Calu3 (cell line): ENCODE measurements at places on chromosomes 3 and 15. TPM values are rescaled to one million over a fixed set of nuclear protein-coding genes. Genes with fewer than 3 reads are reported as not detected.
A peak's percentile ranks its signal among the peaks of the same experiment; 100 is the strongest.

The MORC1 gene
- total RNA-seq: not detected in 2 replicates

- H3K27me3 ChIP-seq: no peaks in the 10 kb centered on the region
- no peak overlapping the region for H3K27ac ChIP-seq
- no peak for DNase-seq
- H3K4me3 ChIP-seq: no peak overlapping the region
Measured at GRCh38 chr3:125695688-125696087, 100.4 kb upstream of the OSBPL11 start.

GRCh38 chr15:41904541-41905005 is 10.7 kb upstream of the SPTBN5 start:
- peak; percentile 45 for DNase-seq
- H3K4me3 ChIP-seq: no peak overlapping the region
- no peak overlapping the region for H3K27ac ChIP-seq
- peaks cover 6% of the 10 kb centered on the region for H3K36me3 ChIP-seq

- H3K27me3 ChIP-seq: no peaks in the 10 kb centered on the region
- no peak for DNase-seq
- H3K4me3 ChIP-seq: no peak overlapping the region
- H3K27ac ChIP-seq: no peak overlapping the region
Measured at GRCh38 chr15:94745371-94745770, 514.0 kb downstream of the MCTP2 start.

The SORD gene
- total RNA-seq: 39.1 and 42.1 TPM in 2 replicates
